ENCODE measurements at places on chromosomes 5 and 9. TPM values are rescaled to one million over a fixed set of nuclear protein-coding genes. Genes with fewer than 3 reads are reported as not detected.

DNA sequence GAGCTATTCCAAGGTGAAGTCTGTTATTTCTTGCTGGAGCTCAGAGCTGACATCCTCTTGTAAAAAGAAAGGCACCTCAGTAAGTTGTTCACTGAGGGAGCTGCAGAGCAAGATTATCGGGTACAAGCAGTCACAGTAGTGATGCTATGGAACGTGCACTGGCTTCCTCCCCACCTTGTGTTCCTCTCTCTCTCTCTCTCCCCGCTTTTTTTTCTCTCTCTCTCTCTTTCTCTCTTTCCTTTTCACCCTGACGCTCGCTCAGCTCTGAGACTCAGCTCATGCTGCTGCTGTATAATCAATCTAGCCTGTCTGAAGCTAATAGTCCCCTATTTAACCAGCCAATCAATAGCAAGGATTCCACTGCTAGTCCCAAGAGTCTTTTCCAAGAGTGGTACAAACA lies 587.6 kb upstream of the CDH18 start:
- no peak for DNase-seq

GRCh38 chr5:38681029-38681706 lies 124.7 kb upstream of the LIFR start:
- no peak for DNase-seq

DNA sequence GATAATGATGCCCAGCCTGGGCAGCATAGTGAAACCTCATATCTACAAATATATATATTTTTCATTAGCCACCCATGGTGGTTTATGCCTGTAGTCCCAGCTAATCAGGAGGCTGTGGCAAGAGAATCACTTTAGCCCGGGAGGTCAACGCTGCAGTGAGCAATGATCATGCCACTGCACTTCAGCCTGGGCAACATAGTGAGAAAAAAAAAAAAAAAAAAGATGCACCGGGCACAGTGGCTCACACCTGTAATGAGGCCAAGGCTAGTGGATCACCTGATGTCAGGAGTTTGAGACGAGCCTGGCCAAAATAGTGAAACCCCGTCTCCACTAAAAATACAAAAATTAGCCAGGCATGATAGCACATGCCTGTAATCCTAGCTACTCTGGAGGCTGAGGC lies 50.2 kb upstream of the ADRA1B start:
- DNase-seq = no peak

GRCh38 chr9:73132034-73132776 lies 19.5 kb upstream of the ANXA1 start:
- DNase-seq = peak; percentile 73

- no peak for DNase-seq
Observed at GRCh38 chr5:112581811-112582320, 155.8 kb upstream of the APC start.

DNA sequence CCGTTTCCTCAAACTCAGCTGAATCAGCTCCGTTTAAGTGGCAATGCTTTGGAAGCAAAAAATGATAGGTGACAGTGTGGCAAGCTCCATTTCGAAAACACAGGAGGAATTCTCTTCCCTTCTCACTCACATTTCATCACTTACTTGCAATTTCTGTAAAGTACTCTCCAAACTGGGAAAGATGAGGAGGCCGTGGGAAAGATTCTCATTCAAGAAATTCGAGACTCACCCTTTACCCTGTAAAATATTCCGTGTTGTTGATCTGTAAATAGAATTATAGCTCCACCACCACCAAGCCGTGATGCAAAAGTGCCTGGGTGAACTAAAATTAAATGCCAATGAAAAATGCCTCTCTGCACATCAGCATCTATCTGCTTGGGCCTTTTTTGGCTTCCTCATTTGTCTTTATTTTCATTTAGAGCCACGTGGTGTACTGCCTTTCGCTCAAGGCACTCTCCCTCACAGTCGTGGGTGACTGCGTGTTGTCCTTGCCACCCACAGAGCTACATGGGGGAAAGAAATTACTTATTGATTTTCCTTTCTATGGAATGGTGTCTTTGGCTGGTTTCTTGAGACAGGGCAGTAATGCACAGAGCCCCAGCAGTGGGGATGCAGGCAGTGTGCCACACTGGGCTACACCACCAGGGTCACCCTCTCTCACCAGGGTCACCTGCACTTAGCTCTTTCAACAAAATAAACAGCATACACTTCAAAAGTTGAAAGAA lies 289.3 kb upstream of the TAS2R1 start:
- DNase-seq = no peak

DNA sequence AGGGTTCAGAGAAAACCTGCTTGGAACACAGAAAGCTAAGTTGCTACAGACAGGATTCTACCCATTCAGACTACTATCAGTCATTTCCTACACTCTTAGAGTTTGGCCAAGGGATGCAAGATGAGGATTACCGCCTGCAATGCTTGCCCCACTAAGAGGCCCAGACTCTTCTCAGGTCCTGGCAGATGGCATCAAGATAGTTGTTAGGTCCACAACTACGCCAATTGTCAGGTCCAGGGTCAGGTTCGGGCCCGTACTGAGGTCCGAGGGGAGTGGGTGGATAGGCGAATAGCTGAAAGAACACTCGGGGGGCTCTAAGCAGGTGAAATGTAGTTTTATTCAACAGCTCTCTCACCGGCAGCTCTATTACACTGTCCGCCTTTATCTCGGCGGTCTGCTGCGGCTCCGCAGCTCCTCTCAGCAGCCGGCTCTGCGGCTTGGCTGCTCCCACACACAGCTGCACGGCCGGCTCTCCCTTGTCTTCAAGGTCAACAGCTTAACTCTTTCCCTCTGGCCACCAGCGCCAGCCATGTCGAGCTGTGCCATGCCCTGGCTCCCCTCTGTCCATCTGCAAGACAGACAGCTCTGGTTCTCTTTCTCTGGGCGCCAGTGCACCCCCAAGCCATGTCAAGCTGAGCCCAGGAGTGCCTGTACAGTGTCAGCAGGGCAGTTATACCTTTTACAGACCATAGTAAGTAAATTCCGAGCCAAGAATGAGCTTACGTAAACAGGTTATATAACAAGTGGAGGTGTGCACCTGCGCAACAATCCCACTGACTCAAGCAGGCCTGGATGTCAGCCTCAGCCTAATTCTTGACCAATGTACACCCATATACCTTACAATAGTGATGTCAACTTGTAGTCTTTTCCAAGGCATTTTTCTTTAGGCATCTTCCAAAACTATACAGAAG lies 24.0 kb downstream of the ENC1 start:
- no peak for DNase-seq

GRCh38 chr9:127492616-127493015 lies 41.3 kb downstream of the LRSAM1 start:
- no peak for DNase-seq

Gene PAIP1
- 142 TPM for total RNA-seq

Gene PCDHB15
- 5.0 TPM for total RNA-seq

- DNase-seq = no peak
Observed at GRCh38 chr5:79002374-79002773, 17.3 kb upstream of the ARSB start.

- no peak for DNase-seq
Observed at GRCh38 chr5:135533794-135534193, 2.0 kb downstream of the NEUROG1 start.

Gene PCDHGB2
- 7.1 TPM for total RNA-seq

DNA sequence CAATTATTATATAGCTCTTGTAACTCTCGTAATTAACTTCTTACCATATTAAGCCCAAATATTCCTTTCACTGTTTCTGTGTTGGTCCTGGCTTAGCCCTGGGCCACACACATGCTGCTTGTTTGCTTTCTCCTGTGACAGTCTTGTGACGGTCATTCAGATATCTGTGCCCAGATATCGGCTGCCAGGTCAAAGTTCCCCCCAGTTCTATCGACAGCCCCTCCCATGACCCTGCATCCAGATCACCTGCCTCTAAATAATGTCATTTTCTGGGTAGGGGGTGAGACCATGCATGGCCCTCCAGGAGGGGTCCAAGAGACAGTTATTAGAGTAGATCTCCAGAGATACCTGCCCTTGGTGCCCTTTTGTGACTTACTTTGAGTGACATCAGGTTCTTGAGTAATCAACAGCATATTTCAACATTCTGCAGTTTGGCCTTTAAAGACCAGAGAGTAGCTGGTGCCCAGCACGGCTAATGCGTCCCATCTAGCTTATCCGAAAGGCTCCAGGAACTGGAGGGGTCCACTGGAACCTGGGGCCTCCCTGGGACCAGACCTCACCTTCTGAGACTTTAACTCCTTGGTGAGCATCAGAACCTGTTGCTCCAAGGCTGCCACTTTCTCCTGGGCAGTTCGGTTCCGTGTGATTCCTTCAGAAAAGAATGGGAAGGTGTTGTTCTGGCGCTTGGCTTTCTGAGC lies 26.9 kb downstream of the TBC1D2 start:
- DNase-seq = no peak

Gene PPIC
- 40.3 TPM for total RNA-seq

Gene STK32A
- 0.16 TPM for total RNA-seq

DNA sequence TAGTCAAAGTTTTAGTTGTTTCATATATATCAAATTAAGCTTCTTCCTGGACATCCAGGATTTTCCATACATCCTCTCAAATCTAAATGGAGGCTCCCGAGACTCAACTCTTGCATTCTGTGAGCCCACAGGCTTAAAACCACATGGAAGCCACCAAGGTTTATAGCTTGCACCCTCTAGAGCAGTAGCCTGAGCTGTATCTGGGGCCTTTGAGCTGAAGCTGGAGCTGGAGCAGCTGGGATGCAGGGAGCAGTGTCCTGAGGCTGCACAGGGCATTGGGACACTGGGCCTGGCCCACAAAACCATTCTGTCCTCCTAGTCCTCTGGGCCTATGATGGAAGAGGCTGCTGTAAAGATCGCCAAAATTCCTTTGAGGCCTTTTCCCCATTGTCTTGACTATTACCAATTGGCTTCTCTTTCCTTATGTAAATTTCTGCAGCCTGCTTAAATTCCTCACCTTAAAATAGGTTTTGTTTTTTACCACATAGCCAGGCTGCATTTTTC lies 151.0 kb downstream of the COX7C start:
- DNase-seq = no peak

DNA sequence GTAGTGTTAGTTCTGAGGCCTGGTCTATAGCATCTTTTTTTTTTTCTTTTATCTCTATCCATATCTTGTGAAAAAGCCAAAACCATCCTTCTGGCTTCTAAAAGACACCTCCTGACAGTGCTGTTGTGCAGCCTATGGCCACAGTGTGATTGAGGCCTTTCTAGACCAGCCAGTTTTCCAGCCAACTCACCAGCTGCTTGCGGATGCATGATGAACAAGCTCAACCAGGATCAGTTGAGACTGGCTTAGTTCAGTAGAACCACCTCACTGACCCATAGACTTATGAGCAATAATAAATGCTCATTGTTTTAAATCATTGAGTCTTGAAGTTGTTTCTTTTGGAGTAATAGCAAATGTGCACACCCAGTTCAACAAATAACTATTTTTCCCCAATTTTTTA lies 296.9 kb downstream of the FAM170A start:
- DNase-seq = no peak

GRCh38 chr5:88021141-88021540 lies 247.5 kb downstream of the TMEM161B start:
- no peak for DNase-seq

Gene CDH12
- 0.11 TPM for total RNA-seq

GRCh38 chr5:87887247-87887646 lies 381.4 kb downstream of the TMEM161B start:
- no peak for DNase-seq

DNA sequence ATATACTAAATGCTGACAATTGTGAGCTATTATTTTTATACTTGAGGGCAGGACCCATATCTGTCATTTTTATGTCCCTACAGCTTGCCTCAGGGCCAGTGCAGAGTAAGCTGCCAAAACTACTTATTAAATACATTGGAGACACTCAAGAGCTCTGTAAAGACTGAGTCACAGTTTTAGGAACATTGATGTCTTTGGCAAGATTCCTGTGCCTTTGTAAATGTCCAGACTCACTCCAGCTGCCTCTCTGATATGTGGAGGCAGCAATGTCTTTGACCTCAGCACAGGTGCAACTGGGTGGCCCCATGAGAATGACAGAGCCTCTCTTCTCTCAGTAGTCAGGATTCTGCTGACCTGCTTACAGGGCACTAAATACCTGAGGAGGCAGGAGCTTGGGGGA lies 363.2 kb downstream of the OSTF1 start:
- DNase-seq = no peak

GRCh38 chr9:33850677-33851076 lies 33.7 kb downstream of the UBE2R2 start:
- DNase-seq = no peak

All from heart left ventricle (tissue), 16 donors.